ENCODE measurements at places on chromosomes 7 and 10.

GRCh38 chr7:128114806-128115205 is 83.6 kb upstream of the LRRC4 start:
- DNase-seq, result no peak

GRCh38 chr7:29102558-29103151 is 43.7 kb downstream of the CPVL start:
- DNase-seq, result no peak

DNA sequence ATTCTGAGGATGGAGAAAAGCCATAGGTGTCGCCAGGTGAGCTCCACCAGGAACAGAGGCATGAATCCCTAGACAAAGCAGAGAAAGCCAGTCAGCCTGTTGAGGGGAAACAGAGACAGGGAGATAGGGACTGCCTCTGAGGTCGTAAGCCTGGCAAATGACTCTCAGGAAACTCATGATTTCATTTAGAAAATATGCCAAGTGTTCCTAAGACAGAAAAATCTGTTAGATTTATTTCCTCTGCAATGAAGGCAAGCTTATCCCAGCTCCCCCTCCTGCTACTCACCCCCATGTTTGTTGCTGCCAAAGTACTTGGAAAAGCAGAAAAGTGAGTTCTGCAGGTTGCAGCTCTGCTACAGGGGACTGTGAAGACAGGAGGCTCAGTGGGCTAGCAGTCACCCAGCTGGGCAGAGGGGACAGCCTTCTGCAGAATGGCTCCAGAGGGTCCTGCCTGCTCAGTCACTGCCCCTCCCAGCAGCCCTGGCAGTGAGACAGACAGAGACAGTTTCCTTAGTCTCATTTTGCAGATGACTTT is 184.3 kb downstream of the ADRA2A start:
- no peak for DNase-seq

GRCh38 chr7:1940402-1940786 is 270.3 kb downstream of the ELFN1 start:
- no peak for DNase-seq

DNA sequence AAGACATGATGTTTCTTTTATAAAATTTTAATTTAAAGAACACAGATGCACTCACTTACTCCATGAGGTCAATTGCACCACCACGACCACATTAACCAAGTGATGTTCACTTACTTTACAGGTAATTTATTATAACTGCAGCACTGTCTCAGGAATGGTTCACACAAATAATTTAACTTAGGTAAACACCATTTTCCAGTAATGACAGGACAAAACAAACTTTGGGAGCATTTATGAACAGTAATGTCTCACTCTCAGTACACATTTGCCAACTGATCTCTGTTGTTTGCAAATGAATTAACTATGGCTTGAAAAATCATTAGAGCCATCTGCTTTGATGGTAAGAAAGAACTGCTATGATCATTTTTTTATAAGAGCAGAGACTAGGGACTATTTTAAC is 150.4 kb downstream of the ETV1 start:
- DNase-seq, result no peak

DNA sequence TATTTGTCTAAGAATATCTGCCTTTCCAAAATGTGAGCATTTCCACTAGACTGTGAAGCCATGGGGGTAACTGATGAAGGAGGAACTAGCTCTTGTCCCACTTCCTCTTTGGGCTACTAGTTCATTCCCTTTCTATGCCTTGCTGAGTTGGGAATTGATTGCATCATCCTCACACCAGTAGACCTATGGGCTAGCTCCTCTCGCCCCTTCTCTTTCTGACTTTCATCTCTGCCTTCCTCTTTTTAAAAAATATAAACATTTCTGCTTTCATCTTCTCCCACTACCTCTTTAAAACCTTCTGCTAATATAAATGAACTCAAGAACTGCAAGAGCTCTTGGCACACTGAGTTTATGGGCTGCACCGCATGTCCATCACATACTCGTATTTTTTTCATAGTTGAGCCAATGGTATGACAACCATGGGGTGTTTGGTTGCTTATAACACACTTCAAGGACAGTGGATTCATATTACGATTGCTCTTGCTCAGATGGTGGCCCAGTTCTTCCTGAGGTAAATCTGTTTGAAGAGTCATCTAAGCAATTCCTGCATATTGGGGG is 182.0 kb downstream of the REEP3 start:
- no peak for DNase-seq

- no peak for DNase-seq
Measured at GRCh38 chr7:24750441-24751055, 6.7 kb downstream of the GSDME start.

Measured in omental fat pad (tissue), 4 donors.